IPS DF 6.9 (cell line): ENCODE measurements at places on chromosomes 11 and 22.

DNA sequence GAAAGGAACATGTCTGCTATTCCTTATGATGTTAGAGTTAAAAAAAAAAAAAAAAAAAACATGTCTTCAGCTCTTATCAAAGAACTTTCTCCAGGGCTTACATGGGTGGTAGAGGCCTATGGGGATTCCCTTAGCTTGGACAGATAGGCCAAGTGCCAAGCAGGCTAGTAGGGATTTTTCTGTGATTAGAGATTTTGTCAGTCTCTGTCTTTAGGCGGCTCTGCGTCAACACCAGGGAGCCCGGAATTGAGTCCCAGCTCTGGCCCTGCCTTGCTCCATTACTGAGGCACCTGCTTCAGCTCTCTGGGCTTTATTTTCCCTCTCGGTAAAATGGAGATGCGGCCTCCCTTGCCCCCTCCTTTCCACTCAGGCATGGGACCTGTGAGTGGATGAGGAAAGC lies 13.1 kb downstream of the CRY2 start:
- DNase-seq, result no peak

GRCh38 chr22:49667236-49667635 lies 160.4 kb downstream of the BRD1 start:
- no peak for DNase-seq

- DNase-seq, result no peak
Measured at GRCh38 chr11:75523811-75524664, 1.7 kb downstream of the GDPD5 start.

DNA sequence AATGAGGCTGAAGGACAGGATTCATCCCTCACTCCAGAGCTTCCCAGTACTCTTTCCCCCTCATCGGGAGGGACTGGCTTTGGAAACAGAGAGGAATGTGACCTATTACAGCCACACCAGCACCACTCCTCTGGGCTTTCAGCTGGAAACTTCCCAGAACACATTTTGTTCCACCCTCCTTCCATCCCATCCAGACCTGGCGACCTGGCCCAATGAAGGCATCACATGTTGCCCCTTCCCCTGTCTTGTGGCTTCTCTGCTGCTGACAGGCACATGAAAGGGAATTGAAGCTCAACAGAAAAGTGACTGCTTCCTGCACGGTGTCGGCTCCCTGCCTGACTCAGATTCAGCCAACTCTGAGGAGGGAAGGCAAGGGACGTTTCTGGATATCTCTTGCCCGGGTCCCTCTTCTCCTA lies 19.1 kb downstream of the IRAG1 start:
- DNase-seq, result no peak

DNA sequence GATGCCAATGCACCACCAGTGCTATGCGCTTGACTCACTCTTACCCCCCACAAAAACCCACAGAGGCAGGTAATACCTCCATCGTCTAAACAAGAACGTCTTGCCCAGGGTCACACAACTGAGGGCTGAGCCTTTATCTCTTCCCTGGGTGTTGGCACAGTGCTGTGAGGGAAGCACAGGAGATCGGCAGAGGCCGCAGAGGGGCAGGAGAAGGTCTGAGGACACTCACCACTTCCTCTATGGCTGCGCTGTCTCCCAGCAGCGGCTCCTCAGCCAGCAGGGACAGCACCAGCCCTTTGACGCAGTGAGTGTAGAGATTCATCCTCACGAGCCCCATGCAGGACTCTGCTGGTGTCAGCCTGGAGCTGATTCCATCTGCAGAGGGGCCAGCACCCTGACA lies 19.9 kb downstream of the HPS4 start:
- DNase-seq, result no peak

DNA sequence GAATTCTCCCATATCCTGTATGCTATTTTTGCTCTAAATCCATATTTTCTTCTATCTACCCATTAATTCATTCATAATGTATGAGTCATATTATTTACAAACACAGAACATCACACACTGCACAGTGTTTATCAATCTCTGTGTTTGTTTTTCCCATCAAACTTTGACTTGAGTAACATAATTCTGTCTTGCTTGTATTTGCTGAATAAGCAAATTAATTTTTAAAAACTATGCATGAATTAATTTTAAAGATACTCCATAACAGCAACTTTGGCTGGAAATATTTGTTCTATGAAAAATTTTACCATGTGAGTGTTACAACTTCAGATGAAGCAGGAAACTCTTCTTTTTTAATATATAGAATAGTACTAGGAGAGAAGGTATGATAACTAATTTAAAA lies 275.6 kb downstream of the GRM5 start:
- no peak for DNase-seq

- no peak for DNase-seq
Measured at GRCh38 chr22:42297778-42298177, 27.3 kb upstream of the TCF20 start.

DNA sequence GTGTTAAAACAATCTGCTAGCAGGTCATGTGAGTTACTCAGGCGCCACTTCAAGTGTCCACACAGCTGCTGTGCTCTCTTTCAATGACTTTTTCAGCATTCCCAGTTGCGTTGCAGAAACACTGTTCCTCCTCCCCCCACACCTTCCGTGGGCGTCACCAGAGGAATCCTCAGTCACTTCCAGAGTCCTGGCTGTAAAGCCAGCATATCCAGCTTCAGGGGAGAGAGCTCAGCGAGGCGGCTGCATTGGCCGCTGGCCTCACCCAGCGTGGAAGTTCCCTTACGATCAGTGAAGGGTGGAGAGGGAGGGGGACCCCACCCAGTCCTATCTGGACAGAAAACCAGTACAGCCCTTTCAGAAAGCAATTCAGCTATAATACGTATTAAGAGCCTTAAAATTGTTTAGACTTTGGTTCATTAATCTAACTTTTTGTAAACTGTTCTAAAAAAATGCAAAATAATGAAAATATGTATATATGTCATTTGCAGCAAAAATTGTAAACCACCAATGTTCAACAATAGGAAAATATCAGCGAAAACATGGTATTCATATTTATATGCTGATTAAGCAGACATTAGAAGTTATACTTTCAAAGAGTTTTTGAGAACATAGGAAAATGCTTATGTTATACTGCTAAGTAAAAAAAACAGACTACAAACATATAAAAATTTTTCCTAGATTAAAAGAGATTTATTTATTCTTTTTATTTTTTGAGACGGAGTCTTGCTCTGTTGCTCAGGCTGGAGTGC lies 2.8 kb upstream of the ANO9 start:
- no peak for DNase-seq

- DNase-seq, result no peak
Measured at GRCh38 chr11:67351275-67352005, 1.9 kb downstream of the POLD4 start.

GRCh38 chr22:40405178-40406062 lies 35.0 kb downstream of the SGSM3 start:
- DNase-seq, result no peak

DNA sequence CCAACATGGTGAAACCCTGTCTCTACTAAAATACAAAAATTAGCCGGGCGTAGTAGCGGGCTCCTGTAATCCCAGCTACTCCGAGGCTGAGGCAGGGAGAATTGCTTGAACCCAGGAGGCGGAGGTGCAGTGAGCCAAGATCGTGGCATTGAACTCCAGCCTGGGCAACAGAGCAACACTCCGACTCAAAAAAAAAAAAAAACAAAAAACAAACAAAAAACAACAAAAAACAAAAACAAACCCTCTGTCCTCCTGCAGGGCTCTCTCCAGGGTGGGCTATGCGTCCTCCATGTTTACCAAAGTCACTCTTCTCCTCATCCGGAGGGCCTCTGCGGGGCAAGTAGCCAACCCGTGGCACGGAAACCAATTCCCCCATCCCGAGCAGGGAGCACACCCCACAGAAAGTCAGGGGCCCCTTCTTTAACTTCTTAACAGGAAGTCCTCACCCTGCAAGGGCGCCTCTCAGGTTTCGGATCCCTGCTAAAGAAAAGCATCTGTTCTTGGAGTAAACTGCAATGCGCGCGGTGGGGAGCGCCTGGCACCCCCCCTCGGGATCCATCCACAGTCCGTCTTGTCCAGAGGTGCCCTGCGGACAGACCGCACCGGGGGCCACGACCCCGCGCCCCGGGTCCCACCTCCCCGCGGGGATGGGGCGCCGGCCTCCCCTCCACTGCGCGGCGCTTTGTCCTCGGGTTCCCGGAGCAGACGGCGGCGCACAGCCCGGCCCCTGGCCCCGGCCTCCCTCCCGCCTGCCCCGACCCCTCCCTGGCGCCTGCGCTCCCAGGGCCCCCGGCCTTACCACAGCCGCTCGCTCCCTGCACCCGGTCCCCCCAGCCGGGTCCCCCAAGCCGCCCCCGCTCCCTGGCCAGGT lies 712 bp downstream of the CERK start:
- no peak for DNase-seq

GRCh38 chr11:30586251-30587144 lies at the start of gene MPPED2:
TSS of gene MPPED2 (minus strand) at chr11:30586353. CDS start at chr11:30580373, 5,980 bp downstream.
- DNase-seq, result no peak

DNA sequence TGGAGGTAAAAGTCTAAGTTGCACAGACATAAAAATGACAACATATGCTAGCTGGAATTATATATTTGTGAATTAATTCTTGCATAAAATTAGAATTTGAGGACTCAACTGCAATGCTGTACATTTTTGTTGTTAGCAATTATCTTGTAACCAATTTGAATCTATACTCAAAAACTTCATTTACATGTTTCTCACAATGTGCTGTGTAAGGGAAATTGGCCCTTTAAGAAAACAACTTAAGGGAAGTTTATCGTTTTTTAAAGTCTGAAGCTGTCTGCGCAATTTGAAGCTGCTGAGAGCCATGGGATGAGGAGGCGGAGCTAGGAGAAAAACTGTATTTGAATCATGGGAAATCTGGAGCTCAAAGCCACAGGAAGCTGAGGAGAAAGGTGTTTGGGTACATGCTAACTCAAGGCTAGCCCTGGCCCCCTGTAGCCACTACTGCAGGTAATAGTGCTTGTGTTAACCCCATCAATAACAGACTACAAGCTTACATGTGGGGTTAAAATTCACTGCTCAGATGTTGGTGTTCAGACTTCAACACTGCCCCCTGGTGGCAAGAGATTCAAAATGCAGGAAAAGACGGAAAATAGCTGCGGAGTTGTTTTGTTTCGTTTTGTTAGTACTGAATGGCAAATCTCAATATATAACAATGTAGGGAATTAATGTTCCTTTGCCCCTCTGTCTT lies 126.1 kb downstream of the BRD1 start:
- no peak for DNase-seq

DNA sequence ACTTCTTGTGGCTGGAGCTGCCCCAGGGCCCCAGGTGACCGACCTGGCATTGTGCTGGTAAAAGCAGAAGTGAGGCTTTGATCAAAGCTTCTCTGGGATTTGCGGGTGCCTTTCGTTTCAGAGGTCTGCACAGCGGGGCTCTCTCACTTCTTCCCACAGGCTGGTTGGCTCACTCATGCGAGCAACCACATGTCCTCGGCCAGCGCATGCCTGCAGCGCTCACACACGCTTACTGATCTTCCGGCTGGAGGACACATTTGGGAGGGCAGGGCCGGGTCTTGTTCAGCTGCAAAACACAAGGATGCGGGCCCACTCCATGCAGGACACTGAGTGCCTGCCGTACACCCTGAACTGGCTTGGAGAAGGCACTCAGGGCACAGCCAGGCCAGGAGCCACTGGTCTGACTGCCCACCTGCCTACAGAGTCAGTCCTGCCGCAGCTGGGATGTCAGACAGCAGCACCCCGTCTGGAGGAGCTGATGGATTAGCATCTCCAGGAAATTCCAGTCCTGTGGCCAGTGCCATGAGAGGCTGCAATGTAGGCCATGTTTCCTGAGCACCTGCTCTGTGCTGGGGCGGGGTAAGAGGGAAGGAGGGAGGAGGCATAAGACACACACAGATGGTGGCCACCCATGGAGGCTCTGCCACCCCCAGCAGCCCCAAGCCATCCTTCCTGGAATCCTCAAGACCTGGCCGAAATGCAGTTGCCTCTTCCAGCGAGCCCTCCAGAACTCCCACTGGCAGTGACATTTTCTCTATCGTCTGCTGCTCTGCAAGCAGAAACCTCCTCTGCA lies 1383.2 kb downstream of the BRD1 start:
- DNase-seq, result no peak

GRCh38 chr11:118239509-118240205 lies 12.5 kb downstream of the MPZL3 start:
- DNase-seq, result no peak

GRCh38 chr11:17026487-17027082 lies 12.4 kb upstream of the PLEKHA7 start:
- DNase-seq, result no peak

GRCh38 chr11:30155428-30155827 lies 75.4 kb upstream of the FSHB start:
- no peak for DNase-seq

DNA sequence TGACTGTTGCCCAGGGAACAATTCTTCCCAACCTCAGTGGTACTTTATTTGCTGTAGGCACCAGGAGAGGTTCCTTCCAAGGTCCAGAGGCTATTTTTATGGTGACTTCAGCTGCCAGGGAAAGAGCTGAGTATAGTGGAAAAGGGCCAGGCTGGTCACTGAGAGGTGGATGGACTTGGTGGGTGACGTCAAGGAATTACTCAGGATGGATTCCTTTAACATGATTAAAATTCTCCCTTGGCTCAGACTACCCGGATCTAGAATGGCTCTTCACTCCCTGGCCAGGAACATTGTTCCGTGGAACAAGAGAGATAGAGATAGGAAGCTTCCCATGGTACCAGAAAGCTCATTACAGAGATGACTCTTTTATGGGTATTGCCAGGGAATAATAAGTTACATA lies 8.7 kb upstream of the CALCA start:
- no peak for DNase-seq

DNA sequence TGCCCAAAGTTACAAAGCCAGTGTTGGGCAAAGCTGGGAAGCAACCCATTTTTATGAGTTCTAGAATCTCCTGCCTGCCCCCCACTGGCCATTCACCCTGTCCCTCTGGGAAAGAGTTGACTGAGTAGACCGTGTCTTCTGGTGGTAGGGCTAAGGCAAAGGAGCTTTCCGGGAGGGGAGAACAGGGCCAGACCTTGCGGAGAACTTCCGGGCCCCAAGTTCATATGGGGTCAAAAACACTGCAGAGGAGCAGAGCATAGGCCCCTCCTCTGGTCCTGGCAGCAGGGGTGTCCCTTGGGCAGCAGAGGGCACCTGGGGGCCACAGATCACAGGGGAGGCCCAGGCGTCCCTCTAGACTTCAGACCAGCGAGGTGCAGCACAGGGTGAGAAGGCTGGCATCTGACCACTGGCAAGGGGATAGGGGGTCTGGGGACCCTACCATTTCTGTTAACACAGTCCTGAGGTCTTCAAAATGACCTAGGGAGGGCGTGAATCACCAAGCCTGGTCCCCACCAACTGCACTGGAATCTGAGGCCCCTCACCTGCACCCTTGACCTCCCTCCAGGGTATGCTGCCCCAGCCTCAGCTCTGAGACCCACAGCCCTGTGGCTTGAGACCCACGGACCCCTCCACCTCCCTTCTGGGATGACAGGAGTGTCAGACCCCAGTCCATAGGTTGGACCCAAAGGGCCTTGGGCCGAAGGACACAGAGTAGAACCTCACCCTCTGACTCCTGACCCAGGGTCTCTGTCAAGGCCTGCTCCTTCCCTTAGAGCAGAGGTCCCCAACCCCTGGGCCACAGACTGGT lies 1.3 kb upstream of the ARAP1 start:
- DNase-seq, result no peak
